ENCODE measurements at places on chromosomes 7 and 10.

GRCh38 chr10:129755158-129755591 is 208.9 kb downstream of the EBF3 start:
- DNase-seq: no peak

- DNase-seq: no peak
Measured at GRCh38 chr10:109966961-109967738, 40.6 kb upstream of the ADD3 start.

DNA sequence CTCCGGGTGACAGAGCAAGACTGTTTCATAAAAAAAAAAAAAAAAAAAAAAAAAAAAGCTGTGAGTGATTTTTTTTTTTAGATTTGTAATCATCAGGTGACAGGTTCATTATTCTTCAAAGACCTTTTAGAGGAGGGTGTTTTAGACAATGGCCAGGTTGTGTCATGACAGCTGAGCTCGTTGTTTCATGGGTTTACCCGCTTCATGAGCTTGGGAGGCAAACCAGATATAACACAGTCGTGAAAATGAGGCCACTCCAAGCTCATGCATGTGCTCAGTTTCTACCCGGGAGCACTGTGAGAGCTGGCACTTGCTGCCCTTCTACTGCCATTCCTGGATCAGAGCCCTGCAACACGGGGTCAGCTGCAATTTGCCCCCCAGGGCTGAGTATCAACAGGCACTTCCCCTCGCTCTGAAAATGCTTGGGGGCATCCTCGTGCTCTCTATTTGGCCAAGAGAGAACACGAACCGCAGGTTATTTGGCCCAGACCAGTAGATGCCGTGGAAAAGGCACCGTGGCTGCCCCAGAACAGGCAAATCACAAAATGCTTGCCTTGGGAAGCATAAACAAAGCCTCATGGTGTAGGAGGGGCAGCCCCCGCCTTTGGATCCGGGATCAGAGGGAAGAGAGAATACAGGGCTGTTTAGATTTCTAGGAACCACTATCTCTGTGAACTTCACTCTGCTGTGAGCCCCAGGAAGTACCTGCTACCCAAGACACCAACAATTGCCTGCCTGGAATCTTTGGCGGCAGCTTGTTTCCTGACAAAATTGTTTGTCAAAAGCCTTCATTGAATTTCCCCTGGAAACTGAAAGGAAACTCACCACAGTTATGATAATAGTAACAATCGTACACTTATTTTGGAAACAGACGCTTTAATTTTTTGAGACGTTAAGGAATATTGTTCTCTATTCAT is 371.0 kb downstream of the FRMD4A start:
- DNase-seq: no peak

DNA sequence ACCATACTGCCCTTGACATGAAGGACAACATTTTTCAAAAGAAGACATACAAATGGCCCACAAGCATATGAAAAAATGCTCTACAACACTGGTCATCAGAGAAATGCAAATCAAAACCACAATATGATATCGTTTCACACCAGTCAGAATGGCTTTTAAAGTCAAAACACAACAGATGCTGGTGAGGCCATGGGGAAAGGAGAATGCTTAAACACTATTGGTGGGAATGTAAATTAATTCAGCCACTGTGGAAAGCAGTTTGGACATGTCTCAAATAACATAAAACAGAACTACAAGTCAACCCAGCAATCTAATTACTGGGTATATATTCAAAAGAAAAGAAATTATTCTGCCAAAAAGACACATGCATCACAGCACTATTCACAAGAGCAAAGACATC is 4.2 kb upstream of the NT5C3A start:
- no peak for DNase-seq

- DNase-seq: peak; percentile 29
Measured at GRCh38 chr10:22927661-22928403, at the start of gene ARMC3. TSS of gene ARMC3 (plus strand) at chr10:22928053. CDS start at chr10:22931997, 3,944 bp downstream.

DNA sequence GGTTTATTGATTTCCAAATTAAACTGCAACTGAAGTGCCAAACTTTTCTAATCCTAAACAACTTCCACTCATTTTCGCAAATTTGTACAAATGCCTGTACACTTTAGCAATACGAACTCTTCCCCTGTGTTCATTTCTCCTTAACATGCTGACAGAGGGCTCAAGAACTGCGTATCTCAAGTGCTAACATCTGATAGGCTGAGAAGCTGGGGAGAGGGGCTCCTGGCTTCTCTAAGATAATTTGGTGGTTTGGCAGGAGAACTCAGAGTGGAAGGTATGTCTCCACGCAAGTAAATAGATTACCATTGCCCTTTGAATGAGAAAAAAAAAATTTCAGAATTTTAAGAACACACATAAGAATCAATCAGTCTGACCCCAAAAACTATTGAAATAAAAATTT is 53.3 kb upstream of the ANLN start:
- no peak for DNase-seq

GRCh38 chr7:158863611-158864506 is 7.5 kb downstream of the DYNC2I1 start:
- peak; percentile 81 for DNase-seq

DNA sequence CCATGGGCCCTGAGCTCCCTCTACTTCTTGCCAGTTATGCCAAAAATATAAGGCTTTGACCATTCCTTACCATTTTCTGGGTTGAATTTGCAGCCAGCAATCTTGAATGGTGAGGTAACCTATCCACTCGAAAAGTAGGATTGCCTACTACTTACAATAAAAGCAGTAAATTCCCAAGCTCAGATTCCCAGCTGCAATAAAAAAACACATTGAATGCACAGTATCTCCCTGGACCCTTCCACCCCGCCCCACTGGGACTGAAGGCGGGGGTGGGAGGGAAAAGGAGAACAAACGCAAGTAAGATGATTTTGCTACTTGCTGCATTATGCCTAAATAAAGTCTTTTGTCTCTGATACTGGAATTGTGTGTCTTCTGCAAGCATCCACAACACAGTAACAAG is 301.9 kb downstream of the HGF start:
- no peak for DNase-seq

DNA sequence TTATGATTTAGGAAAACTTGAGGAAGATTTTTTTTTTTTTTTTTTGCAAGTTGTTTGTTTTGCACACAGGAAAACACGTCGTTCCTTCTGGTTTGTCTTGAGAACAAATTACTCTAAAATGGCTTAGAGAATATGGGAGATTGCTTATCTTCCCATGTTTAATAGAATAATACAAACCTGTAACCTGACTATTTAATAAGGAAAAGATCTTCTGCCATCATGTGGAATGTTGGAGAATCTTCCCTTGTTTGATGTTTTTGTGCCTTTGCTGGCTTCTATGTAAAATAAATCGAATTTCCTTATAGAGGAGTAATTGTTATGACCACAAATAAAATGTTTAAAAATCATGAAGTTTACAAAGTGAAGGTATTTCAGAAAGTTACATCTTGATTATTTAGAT is 818.8 kb downstream of the GATA3 start:
- DNase-seq: no peak

DNA sequence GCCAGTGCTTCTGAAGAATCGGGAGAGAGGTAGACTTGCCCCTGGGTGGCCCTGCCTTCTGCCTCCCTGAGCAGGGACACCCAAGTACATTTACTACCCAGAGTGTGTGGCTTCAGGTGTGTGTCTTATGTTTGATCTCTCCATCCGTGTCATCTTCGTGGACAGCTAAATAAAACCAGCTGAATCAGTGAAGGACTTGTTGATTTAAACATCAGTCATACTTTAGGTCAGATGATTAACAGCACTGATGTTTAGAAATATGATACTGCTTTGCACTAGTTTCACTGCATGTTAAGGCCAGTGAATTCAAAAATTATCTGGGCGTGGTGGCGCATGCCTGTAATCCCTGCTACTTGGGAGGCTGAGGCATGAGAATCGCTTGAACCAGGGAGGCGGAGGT is 4.0 kb downstream of the MTG1 start:
- no peak for DNase-seq

GRCh38 chr10:49359349-49360270 is 36.3 kb downstream of the DRGX start:
- DNase-seq: no peak

- DNase-seq: no peak
Measured at GRCh38 chr7:47039904-47040303, 542.0 kb downstream of the TNS3 start.

- no peak for DNase-seq
Measured at GRCh38 chr10:88428976-88429375, 154.1 kb downstream of the RNLS start.

DNA sequence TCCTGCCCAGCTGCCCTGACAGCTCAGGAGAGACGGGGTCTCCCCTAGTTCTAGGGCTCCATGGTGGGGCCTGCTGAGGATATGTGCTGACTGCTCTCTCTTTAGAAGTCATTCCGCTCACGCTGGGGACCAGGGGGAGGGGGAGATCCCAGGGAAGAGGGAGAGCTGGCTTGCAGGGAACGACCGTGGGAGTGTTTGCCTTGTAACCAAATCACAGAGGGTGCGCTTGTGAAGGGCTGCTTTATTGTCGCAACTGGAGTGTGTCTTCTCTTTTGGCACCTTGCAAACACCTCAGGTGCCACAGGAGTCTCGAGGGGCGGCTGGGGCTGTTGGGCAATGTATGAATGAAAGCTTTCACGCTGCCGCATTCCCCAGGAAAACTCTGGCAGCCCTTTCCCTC is 531.3 kb upstream of the MKI67 start:
- DNase-seq: no peak

DNA sequence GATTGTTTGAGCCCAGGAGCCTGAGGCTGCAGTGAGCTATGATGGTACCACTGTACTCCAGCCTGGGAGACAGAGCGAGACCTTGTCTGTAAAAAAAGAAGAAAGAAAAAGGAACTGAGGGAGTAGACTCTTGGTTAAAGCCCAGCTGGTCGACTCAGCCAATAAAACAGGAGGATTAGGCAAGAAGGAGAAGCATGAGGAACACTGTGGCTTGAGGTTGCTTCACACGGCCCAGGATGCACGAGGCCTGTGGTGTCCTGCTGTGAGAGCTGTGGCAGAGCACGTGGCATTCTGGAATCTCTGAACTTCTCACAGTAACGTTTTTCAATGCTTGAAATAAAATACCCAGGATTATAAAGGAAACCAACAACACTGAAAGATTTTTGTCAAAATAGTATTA is 93.3 kb downstream of the CUL2 start:
- peak; percentile 91 for DNase-seq

GRCh38 chr10:79995979-79996634 is 47.2 kb upstream of the SFTPD start:
- DNase-seq: no peak

DNA sequence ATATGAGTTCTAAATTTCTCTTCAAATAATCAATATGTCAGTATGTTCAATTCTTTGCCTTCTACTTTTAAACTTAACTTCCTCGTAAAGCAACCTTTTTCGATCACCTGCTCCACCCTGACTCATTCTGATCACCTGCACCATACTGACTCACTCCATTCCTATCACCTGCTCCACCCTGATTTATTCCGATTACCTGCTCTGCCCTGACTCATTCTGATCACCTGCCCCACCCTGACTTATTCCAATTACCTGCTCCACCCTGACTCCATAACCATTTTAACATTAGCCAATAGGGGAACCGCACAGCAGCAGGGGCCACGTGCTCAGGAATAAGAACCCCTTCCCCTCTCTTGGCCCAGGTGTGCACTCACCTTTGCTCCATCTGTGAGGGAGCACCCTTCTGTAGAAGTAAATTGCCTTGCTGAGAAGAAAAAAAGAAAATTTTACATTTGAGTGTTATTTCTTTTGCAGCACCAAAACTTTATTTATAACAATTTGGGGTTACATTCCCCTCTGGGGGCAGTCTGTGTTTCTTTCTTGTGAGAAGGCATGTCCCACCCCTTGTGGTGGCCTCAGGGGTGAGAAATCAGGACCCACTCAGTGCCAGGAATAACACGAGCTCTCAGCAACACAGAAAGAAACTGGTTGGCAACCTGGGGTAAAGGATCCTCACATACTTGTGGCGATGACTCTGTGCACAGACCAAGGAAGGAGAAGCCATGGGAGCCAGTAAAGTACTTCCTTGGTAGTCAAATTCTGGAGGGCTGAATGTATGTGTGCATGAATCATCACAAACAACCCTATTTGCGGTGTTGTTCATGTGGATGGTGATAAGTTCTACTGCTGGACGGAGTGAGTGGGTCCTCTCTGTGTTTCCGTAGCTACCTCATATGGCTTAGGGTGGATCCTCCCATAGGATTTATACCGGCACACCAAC is 29.4 kb upstream of the PPP1R9A start:
- no peak for DNase-seq

DNA sequence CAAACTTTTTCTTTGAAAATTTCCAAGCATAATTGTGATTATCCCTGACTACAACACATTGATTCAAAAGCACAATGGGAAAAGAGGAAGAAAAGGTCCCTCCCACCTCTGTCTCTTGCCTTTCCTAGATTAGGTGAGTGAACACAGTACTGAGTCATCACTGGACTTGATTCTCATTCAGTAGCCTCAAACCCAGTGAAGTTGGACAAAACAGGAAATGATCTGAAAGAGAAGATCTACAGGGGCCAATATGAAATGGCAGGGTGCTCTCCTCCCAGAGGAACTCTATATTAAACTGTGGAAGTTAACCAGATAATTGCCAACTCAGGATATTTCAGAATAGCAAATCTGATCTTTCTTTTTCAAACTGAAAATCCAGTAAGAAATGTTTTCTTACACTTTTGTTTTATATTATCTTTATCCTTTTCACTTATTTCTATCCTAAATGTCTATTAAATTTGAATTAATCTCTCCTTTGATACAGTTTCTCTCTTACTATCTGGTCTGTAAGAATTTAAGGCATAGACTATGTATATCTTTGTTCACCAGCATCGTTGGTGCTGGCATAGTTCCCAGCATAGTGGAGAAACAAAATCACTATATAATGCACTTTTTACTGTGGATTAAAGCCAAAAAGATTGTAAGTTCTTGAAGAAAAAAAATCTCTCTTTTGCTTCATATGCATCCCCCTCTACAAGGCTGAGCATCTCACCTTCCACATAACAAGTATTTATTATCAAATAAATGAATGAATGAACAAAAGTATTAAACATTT is 41.4 kb upstream of the IKZF1 start:
- DNase-seq: peak; percentile 58

DNA sequence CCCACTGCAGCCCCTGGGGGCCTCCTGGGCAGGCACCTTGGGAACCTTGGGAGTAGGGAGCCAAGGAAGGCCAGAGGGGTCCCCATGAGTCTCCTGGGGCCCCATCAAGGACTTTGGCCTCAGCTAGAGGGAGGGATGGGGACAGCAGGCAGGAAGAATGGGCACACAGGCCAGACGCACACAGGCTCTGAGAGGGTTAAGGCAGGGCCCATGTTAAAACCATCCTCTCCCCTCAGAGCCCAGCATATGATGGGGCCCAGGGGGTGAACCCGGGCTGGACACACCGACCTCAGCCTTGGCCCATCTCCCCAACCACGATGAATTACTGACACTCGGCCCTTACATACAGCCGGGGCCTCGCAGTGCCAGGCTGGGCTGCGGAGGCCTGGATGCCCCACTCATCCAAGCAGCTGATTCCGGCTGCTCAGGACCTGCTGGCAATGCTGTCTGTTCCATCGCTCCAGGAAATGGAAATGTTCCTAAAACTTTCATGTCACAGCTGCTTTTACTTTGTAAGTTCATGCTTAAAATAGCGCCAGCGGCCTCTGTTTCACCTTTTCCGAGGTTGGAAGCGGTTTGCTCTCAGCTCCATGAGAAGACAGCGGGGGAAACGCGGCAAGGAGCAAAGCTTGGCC is 17.3 kb upstream of the INPP5A start:
- no peak for DNase-seq

- no peak for DNase-seq
Measured at GRCh38 chr10:79158402-79159097, 89.8 kb downstream of the ZMIZ1 start.

- no peak for DNase-seq
Measured at GRCh38 chr7:81231301-81231838, 312.5 kb upstream of the SEMA3C start.

GRCh38 chr7:80070391-80070790 is 64.2 kb upstream of the GNAI1 start:
- no peak for DNase-seq

- no peak for DNase-seq
Measured at GRCh38 chr10:101506829-101507661, 81.0 kb downstream of the POLL start.

All from inflammatory macrophage treated with lipopolysaccharide for 4 hours (primary cell).